GM12865 (cell line): ENCODE measurements at places on chromosomes 11 and 22.

GRCh38 chr22:44752285-44753188, at the start of gene ARHGAP8:
Gene ARHGAP8, plus strand, starts transcription at chr22:44752575. Its CDS starts 33,953 bp downstream, at chr22:44786528.
- no peak for DNase-seq

DNA sequence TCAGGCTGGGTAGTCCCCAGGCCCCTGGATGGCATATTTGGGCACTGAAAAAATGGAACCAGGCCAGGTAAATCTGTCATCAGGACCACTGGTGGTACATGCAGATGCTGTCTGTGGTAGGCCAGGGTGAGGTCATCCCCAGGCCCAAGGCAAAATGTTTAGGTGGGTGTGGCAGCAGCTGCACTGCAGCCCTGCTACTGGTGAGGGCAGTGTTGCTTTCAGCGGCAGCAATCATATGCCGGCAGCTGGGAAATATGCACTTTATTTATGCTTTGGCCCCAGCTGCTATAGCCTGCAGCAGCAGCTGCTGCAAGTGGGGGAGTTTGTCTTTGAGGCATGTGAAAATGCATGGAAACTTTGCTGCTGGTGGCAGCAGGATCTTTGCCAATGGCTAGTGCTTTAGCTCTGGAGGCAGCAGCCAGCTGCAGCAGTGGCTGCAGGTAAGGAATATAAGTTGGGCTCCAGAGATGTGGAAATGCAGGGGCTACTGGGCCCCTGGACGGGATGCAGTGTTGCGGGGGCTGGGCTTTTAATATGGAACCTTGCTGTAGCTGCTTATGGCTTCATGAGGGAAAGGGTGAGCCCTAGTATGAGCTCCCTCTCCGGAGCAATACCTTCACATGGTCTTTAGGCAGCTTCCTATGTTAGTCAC, 365.7 kb upstream of the CADM1 start:
- DNase-seq, result peak; percentile 88

GRCh38 chr22:45442116-45442515, 28.6 kb downstream of the RIBC2 start:
- DNase-seq, result no peak

GRCh38 chr11:128532572-128533091, 54.7 kb downstream of the ETS1 start:
- no peak for DNase-seq

DNA sequence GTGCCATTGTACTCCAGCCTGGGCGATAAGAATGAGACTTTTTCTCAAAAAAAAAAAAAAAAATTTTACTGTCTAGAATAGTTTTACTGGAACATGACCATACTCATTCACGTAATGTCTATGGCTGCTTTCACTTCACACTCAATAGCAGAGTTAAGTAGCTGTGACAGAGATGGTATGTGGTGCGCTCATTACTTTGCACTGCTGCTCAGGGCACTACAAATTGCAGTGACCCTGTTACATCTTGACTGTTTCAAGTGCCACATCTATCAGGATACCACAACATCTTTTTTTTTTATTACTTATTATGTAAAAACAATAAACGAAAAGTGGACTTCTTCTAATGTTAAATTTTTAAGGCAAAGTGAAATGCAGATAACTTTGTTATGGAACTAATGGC, 110.3 kb downstream of the ARHGAP20 start:
- no peak for DNase-seq

GRCh38 chr11:84264066-84264465, 977.9 kb upstream of the CCDC90B start:
- no peak for DNase-seq

- DNase-seq, result no peak
Observed at GRCh38 chr11:73156686-73157085, 14.6 kb upstream of the FCHSD2 start.

- peak; percentile 61 for DNase-seq
Observed at GRCh38 chr22:32080904-32081303, 37.8 kb downstream of the SLC5A1 start.
